ENCODE measurements at places on chromosomes 7 and 10.

DNA sequence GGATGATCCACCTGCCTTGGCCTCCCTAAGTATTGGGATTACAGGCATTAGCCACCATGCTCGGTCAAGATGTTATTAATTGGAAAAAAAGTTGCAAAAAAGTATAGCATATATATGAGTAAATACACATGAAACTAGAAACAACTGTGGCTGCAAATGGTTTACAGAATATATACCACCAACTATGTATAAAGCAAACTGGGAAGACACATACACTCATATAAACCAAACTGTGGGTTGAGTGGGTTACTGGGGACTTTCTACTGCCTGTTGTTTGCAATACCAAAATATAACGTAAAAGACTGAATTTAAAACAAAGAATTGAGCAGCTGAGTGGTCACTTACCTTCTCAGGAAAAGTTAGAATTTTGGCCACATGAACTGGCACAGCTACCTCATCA lies 8.1 kb downstream of the POLR3A start:
- no peak for DNase-seq

DNA sequence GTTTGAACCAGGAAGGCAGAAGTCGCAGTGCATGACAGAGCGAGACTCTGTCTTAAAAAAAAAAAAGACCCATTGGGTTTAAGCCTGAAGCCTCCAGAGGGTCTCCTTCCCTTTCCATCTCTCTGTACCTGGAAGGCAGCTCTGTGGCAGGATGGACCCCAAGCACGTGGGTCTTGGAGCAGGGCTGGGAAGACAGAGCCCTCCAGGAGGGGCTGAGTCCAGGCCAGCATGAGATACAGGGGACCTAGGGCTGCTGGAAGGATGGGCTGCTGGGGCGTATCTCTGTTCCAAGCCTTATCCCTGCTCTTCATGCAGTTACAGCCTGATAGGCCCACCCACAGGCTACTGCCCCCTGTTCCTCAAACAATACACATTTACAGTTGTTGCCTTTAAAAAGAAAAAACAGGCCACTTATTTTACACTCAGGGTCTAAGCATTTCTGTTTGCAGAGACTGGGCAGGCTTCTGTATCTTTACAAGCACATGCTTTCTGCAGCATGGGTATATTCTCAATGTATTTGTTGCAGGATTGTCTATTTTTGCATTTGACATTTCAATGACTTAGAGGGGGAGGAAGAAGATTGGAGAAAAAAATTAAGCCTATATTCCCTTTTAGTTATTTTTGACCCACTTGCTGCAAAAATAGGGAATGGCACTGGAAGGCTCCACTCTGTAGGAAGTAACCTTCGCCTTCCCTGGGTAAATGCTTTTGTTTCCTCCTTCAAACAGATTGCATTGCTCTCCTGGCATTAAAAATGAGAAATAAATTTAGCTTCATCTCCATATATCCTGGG lies 60.1 kb downstream of the FAM171A1 start:
- no peak for DNase-seq

GRCh38 chr7:30281263-30281662 lies 3.1 kb upstream of the ZNRF2 start:
- DNase-seq: no peak

DNA sequence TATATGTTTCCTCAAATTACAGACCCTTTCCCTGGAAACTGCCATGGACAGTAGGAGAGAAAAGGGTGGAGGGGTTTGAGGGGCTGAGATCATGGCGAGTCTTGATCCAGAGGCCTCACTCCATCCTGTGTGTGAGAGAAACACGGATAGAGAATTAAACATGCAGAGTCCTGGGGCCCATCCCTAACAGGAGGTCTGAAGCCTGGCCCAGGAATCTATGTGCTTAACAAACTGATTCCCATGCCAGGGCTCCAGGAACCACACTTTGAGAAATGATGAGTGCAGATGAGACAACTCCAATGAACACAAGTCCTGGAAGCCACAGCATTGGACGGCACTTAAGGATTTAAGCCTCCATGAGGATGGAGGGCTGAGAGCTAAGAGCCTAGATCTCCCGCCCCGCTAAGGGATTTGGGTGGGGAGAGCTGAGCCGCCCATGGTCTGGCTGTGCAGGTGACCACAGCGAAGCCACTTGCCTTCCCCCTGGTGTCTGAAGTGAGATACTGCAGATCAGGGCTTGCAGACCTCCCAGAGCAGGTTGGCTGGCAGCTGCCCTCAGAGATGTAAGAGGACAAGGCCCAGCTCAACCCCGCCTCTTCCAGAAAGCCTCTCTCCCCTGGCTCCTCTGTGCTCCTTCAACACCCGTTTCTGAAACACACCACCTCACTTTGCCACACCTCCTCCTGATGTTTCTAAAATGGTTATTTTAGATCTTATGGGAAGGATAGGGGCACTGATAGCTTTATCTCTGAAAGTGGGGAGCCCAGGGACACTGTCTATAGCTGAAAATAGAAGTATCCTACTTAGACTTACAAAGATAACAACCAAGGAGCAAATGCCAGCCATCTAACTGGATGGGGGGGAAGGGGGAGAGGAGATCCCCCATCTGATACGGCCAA lies 24.8 kb upstream of the EIF5AL1 start:
- DNase-seq: no peak

- no peak for DNase-seq
Measured at GRCh38 chr10:110686949-110687348, 42.8 kb downstream of the RBM20 start.

- no peak for DNase-seq
Measured at GRCh38 chr10:69961881-69962745, 90.5 kb upstream of the MACROH2A2 start.

- no peak for DNase-seq
Measured at GRCh38 chr7:112124061-112124766, 82.0 kb downstream of the DOCK4 start.

DNA sequence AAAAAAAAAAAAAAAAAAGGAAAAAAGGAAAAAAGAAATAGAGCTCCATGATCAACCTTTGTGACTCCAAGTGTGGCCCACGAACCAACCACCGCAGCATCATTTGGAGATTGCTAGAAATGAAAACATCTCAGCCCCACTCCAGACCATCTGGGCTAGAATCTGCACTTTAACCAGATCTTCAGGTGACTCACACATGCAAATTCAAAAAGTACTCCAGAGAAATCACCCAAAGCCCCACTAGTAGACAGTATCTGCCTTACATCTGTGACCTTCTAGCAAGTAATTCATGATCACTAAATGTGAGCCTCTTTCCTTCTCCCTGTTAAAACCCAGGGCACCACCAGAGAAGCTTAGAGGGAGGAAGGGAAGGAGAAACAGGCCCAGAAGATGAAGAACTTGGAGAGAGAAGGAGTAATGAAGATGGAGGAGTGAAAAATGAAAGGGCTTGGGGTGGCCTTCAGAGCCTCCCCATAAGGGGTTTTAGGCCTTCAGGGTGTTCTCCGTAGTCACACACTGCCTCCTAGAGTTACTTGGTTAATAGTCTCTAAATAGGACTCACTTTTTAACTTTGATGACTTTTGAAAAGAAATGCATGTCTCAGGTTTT lies 94.0 kb downstream of the SLC37A3 start:
- DNase-seq: no peak

- DNase-seq: no peak
Measured at GRCh38 chr10:67935223-67935622, 50.8 kb downstream of the SIRT1 start.

DNA sequence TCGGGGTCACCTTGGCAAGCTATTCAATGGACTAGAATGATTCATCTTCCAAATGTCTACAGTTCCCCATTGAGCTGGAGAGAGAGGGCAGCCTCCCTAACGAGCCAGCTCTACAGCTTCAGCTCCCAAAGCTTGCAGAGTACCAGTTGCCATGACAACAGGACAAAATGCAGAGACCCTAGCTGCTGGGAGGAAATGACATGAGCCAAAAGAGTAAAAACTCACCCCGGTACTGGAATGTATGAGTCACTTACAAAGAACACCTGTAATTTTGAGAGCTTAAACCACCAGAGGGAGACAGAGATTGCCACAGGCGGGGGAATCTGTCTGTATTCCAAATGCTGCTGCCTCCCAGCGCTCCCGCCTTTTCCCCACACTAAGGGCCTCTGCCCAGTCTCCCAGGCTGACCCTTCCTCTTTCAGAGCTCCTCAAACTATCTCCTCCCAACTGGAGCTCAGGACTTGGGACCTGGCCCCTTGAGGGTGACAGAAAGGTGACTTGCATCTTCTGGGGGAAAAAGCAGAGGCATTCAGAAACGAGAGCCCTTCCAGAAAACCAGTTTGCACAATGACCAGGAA lies 95.5 kb downstream of the CUL2 start:
- DNase-seq: no peak

DNA sequence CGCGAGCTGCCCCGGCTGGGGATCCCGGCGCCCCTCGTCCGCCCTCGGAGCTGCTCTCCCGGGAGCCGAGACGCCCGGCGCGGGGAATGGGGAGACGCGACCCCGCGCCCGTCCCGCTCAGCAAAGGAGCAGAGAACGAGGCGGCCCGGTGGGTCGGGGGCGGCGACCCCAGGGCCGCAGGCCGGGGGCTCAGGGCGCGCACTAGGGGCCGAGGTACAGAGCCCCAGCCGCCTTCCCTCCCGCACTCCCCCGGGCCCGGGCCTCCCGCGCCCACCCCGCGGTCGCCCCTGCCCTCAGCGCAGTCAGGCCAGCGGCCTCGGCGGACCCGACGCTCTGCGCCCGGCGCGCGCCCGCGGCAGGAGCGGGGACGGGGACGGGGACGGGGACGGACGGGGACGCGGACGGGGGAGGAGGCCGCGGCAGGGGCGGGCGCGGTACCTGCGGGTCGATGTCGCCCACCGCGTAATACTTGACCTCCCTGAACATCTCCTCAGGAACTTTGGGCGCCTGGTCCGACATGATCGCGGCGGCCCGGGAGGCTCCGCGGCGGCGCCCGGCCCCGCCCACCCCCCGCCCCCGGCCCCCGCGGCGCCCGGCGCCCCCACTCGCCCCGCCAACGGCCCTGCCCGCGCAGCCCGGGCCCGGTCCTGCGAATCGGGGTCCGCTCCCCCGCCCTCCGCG lies 373 bp downstream of the PAXIP1 start:
- DNase-seq: no peak

- DNase-seq: no peak
Measured at GRCh38 chr10:127198721-127199120, 2.3 kb upstream of the INSYN2A start.

DNA sequence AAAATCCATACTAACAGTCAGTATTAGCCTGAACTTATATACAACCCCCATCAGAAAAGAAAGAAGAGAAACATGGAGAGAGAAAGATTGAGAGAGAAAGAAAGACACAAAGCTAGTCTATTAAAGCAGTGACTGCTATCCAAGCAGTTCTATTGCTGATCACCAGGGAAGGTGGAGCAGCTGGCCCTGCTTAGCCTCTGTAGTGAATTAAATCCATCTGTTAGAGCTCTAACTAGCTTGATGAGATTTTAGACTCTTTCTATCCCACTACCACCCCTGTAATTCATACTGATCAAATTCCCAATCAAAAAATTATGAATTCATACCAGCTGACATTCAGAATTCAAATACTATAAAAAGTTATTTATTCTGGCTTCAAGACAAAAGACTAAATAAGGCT lies 486.0 kb upstream of the LRRN3 start:
- no peak for DNase-seq

DNA sequence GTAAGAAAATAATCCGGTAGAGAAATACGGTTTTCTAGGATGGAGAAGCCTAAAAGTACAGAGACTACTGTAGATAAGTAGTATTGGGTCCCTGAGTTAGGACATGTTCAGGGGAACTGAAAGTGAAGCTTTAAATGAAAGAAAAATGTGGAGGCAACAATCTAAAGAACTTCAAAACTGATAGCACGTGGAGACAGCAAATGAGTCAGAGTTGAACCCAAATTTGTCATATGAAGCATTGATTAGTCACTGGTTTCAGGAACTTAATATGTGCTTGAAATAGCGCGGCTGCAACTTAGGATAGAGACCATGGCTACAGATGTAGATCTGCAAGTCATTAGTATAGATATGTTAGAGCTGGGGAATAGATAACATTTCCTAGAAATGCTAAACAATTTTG lies 1138.6 kb upstream of the SORCS1 start:
- DNase-seq: no peak

DNA sequence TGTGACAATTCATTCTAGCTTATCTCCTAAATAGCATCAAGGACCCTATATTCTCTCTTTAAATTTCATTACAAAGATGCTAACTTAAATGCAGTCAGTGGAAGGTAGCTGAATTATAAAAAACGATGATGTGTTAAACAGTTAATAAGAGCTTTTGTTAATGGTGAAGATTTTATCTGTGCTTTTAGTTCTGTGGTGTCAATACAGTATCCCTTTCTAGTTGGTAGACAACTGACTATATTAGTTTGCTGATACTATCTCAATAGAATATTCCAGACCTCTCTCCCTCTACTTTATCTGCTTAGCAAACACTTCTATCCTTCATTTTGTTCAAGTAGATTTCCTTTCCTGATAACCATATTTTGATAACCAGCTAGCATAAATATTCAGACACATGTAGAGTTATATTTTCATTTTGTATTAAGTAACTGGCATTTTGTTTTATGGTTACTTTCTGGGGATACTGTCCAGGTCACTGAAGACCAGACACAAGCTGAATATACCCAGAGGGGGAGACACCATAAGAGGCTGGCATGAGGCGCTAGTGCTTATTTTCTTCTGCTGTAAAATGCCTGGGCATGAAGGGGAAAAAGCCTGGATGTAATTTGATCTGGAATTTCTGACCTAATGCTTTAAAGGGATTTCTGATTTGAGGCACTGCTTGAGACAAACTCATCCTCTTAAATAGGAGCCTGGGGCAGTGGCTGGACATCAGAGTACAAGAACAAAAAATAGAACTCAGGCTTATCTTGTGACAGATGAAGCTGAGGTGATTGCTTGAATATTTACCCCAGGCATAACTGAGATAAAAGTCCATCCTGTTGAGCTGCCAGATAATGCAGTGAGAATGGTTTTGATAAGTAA lies 197.5 kb downstream of the MALRD1 start:
- DNase-seq: no peak
